HFFc6 (cell line): ENCODE measurements at places on chromosomes 7 and 10.
A peak's percentile ranks its signal among the peaks of the same experiment; 100 is the strongest.

- no peak for DNase-seq
These were observed 98.6 kb downstream of the CREM start for GRCh38 chr10:35225204-35225603.

- DNase-seq, result no peak
These were observed 49.9 kb downstream of the BLVRA start for GRCh38 chr7:43808410-43808809.

DNA sequence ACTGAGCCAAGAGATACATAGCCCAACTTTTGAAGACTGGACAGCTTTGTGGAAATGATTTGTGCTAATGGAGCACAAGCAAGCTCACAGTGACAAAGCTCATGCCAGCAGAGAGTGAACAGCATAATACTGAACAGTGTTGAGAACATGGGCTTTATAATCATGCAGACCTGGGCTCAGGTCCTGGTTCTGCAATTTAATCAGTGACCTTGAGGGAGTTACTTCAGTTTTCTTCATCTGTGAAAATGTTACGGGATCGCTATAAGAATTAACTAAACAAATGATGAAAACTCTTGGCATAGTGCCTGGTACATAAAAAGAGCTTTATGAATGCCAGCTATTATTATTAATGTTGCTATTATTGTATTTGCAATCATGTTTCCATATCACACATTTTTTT lies 690.5 kb upstream of the LRRN3 start:
- no peak for DNase-seq

GRCh38 chr10:93954726-93955363 lies 38.9 kb upstream of the PLCE1 start:
- peak; percentile 68 for DNase-seq

- no peak for DNase-seq
These were observed 34.9 kb downstream of the DCLRE1C start for GRCh38 chr10:14918964-14919363.

- no peak for DNase-seq
These were observed 36.3 kb upstream of the TCF7L2 start for GRCh38 chr10:112913661-112914287.

DNA sequence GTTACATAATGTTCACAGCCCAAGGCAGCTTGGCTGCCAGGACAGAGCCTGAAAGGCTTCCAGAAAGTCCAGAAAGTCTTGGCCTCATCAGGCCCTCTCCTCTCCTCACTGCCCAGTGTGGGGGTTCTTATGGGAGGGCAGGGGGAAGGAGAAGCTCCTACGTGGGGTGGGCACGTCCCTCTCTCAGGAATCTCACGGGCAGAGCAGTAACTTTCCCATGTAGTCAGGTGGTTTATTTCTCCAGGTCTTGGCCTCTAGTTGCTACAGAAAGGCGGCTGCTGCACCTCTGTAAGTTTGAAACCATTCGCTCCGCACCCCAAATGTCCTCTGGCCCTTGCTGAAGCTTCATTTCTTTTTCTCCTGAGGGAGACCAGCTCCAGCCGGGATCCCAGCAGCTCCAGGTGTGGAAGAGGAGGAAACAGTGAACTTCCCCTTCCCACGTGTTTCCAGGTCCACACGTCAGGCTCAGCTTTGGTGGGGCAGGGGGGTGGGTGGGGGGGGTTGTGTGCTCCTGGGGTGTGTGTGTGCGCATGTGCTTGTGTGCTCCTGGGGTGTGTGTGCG lies 320.3 kb downstream of the WDR37 start:
- DNase-seq, result no peak

DNA sequence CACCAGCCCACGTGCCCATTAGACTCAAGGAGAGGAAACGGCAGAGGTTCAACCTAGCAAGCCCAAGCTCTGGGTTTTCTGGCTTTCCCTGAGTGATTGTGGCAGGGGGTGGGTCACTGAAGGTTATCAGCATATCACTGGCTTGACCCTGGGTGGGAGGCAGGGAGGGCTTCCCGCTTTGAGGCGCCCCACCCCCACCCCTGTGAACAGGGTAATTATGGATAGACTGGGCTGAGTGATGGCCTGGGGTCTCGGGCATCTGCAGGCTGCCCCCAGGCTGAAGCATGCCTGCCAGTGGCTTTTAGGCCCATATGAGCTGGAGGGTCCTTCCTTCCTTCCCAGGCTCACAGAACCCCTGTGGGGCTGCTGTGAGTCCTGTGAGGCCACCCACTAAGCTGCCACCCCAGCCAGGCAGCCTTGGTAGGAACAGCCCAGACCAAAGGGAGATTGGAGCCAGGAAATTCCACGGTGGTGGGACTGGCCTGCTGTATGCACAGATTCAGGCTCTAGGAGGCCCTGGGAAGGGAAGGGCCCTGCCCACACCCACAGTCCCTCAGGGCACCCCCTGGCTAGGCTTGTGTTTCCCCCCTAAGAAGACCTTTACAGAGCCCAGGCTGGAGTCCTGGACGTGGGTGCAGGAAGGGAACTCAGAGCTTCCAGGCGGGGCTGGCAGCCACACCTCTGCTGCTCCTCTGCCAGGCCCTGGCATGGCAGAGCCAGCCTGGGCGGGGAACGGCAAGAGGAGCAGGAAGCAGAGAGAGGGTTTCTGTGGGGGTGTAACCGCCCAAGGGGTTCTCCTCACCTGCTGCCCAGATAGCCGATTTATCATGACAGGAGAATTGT lies 33.1 kb downstream of the GPRIN2 start:
- peak; percentile 41 for DNase-seq

DNA sequence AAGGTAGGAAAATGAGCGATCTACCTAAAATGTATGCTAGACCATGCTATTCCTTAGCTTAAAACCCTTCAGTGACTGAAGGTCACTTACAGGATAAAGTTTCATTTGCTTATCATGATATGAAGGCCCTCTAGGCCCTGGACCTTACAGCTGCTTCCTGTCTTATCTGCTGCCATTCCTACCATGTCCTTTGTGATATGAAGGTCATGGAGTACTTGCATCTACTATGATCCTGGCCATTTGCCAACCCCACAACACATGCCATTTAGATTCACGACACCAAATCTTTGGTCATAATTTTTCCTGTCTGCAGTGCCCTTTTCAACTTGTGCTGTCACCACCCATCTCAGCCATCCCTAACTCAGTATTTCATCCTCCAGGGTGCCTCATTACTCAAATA lies 181.8 kb upstream of the MDFIC start:
- DNase-seq, result no peak

GRCh38 chr7:28236560-28236959 lies 56.0 kb upstream of the JAZF1 start:
- no peak for DNase-seq

DNA sequence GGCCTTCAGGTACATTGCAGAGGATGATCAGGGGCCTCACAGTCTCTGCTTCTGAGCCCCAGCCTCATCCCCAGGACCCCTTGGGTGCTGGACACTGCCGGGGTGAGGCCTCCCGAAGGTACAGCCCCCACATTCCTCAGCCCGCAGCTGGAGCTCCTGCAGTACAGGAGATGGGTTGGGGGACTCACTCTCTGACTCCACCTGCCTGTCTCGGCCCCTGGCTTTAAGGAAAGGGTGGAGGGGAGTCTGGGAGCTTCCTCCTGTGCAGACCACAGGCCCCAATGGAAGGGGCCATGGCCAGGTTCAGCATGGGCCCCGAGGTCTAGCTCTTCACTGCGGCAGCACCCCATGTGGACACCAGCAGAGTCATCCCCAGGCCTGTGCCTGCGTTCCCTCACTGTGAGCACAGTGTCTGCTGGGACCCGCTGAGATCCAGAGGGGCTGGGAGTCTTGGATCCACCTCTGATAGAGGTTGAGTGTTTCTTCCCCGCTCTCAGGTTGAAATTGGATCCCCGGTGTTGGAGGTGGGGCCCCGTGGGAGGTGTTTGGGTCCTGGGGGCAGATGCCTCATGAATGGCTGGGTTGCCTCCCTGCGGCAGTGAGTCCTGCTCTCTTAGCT lies 99.9 kb downstream of the PRKAG2 start:
- no peak for DNase-seq

DNA sequence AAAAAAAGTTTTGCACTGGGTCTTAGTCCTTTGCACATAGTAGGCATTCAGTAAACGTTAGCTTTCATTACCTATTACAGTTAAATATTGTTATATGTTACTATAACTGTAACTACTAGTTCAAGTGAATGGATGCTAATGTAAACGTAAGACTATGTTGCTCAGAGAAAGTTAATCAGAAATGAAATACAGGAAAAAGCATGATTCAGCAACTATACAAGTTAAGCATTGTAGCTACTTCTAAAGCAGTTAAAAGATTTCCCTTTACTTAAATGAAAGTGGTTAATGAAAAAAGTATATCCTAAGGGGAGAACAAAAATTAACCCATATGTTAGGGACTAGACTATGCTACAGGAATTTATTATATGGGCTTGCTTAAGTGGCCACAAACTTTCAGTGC lies 121.2 kb downstream of the SKAP2 start:
- no peak for DNase-seq

DNA sequence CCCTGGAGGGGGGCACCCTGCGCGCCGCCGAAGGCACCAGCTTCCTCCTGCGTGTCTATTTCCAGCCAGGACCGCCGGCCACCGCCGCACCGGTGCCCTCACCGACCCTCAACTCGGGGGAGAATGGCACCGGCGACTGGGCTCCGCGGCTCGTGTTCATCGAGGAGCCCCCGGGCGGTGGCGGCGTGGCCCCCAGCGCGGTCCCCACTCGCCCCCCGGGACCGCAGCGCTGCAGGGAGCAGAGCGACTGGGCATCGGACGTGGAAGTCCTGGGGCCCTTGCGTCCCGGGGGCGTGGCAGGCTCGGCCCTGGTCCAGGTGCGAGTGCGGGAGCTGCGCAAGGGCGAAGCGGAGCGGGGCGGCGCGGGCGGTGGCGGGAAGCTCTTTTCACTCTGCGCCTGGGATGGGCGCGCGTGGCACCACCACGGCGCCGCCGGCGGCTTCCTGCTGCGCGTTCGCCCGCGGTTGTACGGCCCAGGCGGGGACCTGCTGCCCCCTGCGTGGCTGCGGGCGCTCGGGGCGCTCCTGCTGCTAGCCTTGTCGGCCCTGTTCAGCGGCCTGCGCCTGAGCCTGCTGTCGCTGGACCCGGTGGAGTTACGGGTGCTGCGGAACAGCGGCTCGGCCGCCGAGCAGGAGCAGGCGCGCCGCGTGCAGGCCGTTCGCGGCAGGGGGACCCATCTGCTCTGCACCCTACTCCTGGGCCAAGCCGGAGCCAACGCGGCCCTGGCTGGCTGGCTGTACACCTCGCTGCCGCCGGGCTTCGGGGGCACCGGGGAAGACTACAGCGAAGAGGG lies 594 bp downstream of the CNNM1 start:
- DNase-seq, result peak; percentile 18

GRCh38 chr7:143305423-143306070 lies 10.4 kb upstream of the CLCN1 start:
- DNase-seq, result no peak

- no peak for DNase-seq
These were observed 183.9 kb downstream of the COBL start for GRCh38 chr7:51132661-51133060.

- no peak for DNase-seq
These were observed 104.2 kb downstream of the COL26A1 start for GRCh38 chr7:101466871-101467270.

DNA sequence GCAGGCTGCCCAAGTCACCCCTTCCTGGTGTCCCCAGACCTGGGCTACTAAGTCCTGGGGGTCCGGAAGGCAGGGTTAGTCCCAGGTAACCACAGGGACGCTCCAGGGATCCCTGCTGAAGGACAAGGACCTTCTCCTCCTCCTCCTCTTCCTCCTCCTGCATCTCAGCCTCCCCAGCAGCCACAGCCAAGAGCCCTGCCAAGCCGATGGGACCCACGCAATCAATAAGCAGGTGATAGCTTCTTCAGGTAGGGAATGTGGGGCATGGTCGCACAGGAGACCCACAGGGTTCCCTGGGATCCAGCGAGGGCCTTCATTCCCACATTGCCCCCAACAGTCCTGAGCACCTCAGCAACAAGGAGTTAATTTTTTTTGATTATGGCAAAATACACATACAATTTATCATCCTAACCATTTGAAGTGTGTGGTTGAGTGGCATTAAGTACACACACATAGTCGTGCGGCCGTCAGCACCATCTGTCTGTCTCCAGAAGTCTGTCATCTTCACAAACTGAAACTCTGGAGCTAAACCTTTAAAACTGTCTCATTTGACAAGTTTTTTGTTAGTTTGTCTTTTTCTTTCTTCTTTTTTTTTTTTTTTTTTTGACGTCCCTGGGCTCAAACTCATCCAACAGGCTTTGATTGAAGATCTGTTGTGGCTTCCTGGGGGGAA lies 12.1 kb downstream of the CRYGN start:
- DNase-seq, result no peak

- DNase-seq, result no peak
These were observed 192.3 kb downstream of the VTI1A start for GRCh38 chr10:112639298-112639697.

DNA sequence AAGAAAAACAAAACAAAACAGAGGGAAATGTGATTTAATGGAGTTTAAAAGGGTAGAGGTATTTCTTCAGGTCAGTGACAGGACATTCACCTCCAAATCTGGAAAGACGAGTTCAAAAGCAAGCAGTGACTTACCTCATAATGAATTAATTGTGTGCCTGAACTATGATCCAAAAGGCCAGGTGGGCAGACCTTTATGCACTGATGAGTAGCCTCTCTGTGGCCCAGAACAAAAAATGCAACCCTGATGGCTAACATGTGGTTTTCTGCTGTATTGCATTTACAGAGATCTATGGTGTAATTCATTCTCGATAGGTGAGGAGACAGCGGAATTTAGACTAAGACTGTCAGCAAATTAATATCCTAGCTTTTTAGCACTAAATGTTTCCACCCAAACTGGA lies 142.0 kb downstream of the HDAC9 start:
- no peak for DNase-seq

DNA sequence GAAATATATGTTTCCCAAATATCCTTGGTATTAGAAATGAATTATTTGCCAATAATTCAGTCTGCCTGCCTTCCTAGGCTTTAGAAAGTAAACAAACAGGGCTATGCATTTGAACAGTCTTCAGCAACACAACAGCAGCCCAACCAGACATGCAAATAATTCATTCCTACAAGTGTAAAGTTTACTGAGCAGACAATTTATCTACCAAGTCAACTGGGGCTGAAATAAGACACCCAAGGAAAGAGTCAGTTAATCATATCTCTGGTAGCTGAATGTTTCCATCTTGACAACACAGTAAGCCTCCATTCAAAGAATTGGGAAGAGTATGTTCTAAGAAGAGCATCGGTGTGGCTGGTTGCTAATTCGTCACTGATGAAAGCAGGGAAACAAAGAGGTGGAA lies 38.4 kb downstream of the AIFM2 start:
- no peak for DNase-seq

DNA sequence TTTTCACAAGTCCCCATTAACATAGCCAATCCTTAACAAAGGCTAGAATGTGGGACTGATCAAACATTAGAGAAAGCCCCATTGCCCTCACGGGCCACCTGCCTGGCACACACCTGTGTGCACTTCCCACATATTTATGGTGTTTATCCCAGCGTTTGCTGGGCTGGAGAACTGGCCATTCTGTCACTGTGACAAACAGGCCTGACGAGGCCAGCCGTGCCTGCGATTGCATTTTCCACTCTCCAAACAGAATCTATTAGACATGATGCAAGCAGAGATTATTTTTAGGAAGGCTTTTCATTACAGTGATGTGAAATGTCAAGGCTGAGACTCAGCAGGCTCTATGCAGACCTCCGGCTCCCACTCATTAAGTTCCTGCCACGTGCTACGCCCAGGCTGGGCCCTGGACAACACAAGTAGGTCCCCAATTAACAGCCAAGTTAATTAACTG lies 20.4 kb downstream of the PTPRN2 start:
- no peak for DNase-seq
